ENCODE measurements at places on chromosomes 5 and 9.

- DNase-seq: no peak
These were observed 125.4 kb downstream of the MED27 start for GRCh38 chr9:131954299-131954698.

- DNase-seq: no peak
These were observed 278.3 kb upstream of the PTGER4 start for GRCh38 chr5:40401284-40402006.

DNA sequence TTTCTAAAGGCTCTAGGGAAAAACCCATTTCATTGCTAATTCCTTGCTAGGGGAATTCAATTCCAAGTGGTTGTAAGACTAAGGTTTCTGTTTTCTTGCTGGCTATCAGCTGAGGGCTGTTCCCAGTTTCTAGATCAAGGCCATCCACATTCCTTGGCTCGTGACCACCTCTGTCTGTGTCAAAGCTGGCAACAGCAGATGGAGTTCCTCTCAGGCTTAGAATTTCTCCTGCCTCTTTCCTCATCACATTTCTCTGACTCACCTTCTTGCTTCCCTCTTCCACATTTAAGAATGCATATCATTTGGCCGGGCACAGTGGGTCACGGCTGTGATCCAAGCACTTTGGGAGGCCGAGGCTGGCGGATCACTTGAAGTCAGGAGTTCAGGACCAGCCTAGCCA lies 19.0 kb downstream of the DAB2IP start:
- no peak for DNase-seq

GRCh38 chr5:104951829-104952228 lies 1389.2 kb upstream of the NUDT12 start:
- DNase-seq: no peak

DNA sequence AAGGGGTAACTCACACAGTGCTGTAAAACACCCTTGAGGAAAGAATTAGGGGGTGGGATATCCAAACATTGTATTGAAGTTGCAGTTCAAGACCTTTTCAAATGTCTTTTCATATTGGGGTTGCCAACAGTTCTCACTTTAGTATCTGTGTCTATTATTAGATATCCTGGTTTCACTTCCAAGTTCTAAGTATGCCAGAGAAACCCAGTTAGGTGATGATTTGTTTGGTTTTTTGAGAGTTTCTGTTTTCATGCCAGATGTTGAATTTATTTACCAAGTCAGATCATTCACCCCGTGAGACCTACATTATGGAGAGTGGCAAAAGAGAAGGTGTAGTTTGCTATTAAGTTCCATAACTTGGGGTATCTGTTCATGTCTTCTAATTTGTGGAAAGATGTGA lies 64.5 kb downstream of the C9orf152 start:
- no peak for DNase-seq

DNA sequence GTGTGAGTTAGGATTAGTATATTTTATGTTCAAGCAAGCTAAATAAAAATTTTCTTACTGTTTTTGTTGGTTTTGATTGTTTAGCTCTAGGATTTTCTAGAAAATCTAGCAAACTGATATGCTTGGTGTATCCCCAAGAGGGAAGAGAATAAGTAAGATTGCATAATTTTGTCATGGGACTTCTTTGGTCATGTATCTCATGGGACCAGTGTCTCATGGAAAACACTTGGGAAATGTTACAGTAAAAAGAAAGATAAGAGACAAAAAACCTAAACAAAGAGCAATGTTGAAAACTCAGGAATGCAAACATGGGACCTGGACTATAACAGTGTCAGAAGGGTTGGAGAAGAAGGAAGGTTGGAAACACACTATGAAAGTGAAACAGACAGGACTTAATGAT lies 119.4 kb downstream of the TLR4 start:
- DNase-seq: no peak

GRCh38 chr9:71003346-71003745 lies 118.1 kb downstream of the TRPM3 start:
- DNase-seq: no peak

- DNase-seq: no peak
These were observed 14.7 kb downstream of the NDUFS4 start for GRCh38 chr5:53575101-53575500.

DNA sequence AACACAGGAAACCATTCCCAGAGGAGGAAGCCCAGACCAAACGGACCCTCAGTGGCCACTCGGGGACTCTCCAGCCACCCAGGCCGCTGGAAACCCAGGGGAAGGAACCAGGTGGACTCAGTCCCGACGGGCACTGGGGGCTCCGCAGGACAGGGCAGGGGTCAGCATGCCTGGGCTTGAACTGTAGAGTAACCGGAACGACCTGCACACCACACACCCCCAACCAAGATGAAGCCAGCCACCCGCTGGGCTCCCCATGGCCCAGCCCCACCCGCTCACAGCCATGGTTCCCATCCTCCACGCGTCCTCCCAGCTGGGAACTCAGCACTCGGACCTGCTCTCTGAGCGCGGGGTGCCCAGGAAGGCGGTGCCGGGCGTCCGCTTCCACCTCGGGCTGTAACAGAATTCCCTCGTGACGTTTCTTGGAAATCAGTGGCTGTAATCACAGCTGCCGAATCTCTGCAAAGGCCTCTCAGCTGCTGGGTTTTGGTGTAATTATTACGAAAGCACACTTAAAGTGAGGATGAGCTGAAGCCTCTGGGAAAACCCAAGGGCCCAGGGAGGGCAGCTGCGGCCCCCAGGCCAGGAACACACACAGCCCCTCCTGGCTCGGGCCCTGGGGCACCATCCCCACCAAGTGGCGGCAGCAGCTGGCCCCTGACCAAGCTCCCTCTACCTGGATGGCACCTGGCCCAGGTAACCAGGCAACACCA lies 13.8 kb downstream of the NACC2 start:
- no peak for DNase-seq

DNA sequence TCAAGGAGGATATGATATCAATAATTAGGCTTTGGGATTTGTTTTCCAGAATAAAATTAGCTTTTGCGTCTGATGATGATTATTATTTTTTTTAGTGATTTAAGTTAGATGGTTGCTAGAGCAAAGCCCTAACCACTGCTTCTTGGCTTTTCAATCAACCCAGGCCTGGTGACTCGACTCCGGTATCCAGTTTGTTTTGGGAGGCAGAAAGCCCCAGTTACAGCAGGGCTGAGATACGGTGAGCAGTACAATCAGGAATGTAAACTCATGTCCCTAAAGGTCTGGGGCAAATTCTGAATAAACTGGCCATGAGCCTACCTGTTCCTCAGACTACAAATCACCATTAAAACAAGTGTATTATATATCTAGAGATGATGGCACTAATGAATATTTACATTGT lies 24.4 kb upstream of the CYFIP2 start:
- no peak for DNase-seq

DNA sequence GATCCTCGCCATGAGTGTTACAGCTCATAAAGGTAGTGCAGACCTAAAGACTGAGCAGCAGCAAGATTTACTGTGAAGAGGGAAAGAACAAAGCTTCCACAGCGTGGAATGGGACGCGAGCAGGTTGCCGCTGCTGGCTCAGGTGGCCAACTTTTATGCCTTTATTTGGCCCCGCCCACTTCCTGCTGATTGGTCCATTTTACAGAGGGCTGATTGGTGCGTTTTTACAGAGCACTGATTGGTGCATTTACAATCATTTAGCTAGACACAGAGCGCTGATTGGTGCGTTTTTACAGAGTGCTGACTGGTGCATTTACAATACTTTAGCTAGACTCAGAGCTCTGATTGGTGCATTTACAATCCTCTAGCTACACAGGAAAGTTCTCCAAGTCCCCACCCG lies 13.9 kb downstream of the PLK2 start:
- DNase-seq: no peak

- no peak for DNase-seq
These were observed 137.9 kb downstream of the BNC2 start for GRCh38 chr9:16732546-16732945.

DNA sequence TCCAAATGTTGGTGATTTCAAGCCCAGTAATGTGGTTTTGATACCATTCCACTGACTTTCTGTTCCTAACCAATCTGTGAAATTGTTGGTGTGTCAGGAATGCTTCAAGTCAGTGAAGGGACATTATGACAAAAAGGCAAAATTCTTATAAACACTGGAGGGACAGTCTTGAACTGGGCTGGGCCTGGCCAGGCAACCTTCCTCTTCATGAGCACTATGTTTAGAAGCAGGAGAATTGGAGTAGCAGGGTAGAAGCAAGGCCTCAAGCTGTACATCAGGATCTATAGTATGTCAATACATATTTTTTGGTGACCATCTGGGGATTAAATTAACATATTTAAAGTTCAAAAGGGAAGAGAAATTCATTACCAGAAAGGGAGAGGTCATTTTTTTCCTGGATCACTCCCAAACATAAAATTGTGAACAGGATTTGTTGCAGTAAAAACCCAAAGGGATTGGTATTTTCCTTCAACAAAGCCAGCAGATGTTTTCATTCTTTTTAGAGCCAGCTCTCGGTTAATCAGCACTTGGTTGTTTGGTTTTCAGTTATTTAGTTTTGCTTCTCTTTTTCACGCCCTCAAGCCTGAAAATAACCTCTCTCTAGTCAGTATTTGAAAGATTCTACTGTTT lies 77.9 kb upstream of the PIK3R1 start:
- no peak for DNase-seq

DNA sequence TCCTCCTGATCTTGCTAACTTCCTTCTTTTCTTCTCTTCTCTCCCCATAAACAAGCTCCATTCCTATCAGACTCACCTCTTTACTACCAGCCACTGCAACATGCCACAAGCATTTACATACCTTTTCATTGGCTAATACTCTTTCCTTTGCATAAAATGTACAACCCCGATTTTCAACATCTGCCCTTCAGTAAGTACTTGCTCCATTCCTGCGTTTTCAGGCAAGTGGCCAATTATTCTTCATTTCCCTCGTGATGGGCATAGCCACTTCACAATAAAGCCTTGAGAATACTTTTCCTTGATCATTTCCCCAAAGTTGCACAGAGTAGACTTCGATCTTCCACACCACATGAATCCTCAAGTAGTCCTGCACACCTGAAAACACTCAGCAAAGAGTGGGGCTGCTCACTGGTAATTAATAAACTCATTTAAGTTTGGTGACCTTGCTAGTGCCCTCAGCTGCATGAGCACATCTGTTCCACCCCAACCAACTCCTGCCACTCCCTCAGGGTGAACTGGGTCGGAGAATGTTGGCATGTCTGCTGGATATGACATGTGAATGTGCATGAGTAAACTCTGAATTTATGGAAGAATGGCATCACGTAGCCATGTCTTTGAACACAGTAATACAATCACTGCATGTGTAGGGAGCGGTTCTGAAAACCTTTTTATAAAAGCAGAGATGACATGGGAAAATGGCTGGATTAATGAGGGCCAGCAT lies 535.8 kb downstream of the SEMA5A start:
- no peak for DNase-seq

GRCh38 chr5:169942181-169942580 lies 38.1 kb downstream of the INSYN2B start:
- no peak for DNase-seq

DNA sequence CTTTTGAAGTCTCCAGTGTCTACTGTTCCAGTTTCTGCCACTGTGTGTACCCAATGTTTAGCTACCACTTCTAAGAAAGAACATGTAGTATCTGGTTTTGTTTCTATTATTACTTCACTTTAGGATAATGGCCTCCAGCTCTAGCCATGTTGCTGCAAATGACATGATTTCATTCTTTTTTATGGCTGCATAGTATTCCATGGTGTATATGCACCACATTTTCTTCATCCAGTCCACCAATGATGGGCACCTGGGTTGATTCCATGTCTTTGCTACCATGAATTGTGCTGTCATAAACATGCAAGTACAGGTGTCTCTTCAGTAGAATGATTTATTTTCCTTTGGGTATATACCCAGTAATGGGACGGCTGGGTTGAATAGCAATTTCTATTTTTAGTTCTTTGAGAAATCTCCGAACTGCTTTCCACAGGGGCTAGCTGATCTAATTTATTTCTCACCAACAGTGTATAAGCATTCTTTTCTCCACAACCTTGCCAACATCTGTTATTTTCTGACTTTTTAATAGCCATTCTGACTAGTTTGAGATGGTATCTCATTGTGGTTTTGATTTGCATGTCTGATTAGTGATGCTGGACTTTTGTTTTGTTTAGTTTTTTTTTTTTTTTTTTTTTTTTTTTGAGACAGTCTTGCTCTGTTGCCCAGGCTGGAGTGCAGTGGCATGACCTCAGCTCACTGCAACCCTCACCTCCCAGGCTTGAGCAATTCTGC lies 68.9 kb downstream of the WDR41 start:
- no peak for DNase-seq

GRCh38 chr9:98368366-98369065 lies 113.1 kb upstream of the TBC1D2 start:
- DNase-seq: no peak

DNA sequence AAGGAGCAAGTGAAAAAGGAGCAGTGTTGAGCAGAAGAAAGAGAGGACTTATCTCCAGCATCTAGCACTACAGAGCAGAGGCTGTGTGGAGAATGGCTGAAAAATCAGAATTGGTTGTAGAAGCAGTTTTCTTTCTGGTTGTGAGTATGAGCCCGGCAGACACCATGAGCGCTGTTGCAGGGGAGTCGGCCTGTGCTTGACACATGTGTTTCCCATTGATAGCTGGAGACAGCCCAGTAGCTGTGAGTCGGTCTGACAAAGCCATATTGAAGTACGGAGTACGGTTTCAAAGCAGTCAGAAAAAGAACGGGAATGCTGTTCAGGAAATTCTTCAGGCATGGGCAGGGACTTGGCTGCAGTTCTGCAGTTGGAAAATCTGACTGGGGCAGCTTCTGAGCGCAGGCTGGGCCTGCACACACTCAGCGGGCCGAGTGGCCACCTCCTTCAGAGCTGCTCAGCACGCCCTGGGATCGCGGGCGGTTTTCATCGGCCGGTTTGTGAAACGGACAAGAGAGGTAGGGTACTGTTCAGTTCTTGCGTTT lies at the start of gene SGCD:
TSS of gene SGCD (plus strand) at position 447 of the 542 bp plus-strand sequence.
- no peak for DNase-seq

DNA sequence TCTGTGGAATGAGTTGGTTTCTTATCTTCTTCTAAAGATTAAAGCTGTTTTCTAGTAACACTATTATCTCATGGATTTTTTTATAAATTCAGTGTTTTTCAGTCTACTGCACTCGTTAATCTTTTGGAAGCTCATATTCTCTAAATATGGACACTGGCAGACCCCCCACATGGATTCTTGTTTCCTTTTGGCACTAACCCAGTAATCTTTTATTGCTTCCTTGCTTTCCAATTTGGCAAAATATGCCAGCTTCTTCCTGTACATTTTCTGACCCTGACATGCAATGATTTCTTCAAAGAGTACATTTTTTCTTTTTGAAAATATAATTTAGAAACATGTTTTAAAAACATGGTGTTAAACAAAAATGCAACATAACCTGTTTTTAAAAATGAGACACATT lies 474.2 kb upstream of the FTMT start:
- no peak for DNase-seq

DNA sequence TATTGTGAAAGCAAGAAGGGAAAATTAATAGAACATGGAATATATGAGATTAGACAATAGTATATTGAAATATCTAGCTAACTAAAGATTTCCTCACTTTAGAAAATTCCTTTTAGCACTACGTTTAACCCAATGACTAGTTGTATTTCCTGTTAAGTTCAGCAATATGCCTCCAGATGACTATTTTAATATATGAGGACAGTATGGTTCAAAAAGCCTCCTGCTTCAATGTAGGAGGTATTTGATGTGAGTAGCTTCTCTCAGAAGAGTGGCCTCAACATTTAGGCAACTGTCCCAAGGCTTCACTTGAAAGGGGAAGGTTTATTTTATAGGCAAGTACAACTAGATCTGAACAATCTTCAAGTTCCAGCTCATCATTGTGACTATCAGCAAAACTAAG lies 2.0 kb upstream of the MEF2C start:
- DNase-seq: no peak

GRCh38 chr5:171649075-171649401 lies 136.6 kb upstream of the SMIM23 start:
- no peak for DNase-seq

All from effector CD8-positive, alpha-beta T cell (primary cell).